NCI-H187 (cell line): ENCODE measurements at places on chromosomes 13 and 19.

DNA sequence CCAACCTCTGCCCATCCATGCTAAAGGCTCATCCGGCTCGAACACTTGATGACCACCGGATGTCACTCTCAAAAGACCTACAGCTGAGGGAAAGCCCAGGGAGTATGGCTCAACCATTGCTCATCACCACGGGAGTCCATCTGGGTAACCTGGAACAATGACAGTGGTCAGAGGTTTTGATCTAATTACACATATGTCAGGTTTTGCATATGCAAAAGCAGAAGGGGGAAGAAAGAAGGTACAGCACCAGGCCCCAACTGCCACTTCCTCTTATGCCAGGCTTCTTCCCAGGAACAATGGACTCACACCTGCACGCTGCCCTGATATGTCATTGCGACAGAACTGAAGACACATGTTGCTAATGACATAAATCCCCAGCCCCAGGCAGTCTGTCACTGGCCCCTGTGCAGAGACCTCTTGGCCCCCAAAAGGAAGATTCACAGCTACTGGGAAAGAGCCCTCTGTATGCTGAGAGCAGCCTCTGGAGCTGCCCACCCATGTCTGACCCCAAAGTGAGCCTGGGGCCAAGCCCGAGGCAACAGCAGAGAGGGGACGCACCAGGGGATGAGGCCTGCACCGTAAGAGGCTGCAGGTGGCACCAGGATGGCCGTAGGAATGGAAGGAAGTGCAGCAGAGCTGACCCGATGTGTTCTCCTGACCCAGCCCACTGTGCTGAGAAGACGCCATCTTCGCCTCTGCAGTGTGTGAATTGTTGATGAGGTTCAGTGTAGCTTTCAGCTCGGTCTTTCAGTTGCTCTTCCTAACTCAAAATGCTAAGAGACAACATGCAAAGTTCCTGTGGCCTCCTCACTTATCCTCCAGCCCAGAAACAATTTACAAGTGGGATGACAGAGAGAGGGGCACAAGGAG, 26.3 kb downstream of the EPS15L1 start:
- no peak for DNase-seq

DNA sequence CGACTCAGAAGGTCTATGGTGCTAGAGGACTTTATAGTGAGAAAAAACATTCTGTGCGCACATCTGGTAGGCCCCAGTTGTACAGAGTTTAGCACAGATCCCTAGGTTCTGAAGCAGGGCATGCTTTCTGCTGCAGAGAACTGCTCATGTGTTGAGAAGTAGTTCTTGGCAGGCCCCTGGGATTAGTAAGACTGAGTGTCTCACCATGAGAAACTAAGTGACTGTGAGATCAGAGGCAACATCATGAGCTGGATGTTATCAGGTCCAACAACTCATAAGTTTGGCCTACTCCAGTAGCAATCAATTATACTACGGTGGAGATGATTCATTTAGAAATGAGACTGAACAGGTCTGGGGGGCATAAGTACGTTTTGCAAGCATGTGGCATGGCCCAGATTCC, 507.4 kb upstream of the KLF12 start:
- DNase-seq, result no peak

- DNase-seq, result no peak
Measured at GRCh38 chr19:17075864-17076542, 426 bp downstream of the MYO9B start.

GRCh38 chr13:44051918-44052675, 172.4 kb downstream of the LACC1 start:
- no peak for DNase-seq

GRCh38 chr13:66501181-66501580, 729.0 kb downstream of the PCDH9 start:
- no peak for DNase-seq

- DNase-seq, result no peak
Measured at GRCh38 chr13:90896002-90896401, 451.5 kb upstream of the MIR17HG start.

DNA sequence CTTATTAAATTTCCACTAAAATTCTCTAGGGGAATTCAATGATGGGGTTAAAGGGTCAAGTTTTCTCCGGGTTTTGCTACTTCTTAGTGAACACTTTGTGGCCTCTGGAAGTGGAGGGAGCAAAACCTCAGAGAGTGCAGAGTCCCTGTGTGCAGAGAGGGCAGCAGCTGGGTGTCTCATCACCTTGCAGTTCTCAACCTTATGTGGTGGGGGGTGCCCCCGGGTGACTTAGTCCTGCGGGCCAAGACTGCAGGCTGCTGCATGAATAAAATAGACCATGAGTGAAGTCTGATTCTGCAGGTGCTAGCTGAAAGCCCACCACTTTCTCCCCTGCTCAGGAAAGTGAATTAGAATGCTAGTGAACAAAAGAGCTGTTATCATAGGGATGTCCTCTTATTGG, 191.6 kb downstream of the DLEU7 start:
- DNase-seq, result no peak

DNA sequence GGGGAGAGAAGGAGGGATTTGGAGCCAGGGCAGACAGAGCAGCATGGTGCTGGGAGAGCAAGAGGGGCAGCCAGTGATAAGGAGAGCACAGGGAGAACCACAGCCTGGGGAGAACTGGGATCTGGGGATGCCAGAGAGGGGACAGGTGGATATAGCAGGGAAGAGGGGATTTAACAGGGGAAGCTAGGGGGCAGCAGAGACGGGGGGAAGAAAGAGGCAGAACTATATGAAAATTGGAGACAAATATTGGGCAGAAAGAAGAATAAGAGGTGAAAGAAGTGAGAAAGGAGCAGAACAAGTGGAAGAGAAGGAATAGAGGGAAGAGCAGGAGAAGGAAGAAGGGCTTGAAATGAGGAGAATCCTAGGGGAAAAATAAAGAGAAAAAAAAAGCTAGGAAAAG, 6.5 kb upstream of the ZNF528 start:
- no peak for DNase-seq

- no peak for DNase-seq
Measured at GRCh38 chr13:99356262-99357091, 49.3 kb upstream of the GPR183 start.

DNA sequence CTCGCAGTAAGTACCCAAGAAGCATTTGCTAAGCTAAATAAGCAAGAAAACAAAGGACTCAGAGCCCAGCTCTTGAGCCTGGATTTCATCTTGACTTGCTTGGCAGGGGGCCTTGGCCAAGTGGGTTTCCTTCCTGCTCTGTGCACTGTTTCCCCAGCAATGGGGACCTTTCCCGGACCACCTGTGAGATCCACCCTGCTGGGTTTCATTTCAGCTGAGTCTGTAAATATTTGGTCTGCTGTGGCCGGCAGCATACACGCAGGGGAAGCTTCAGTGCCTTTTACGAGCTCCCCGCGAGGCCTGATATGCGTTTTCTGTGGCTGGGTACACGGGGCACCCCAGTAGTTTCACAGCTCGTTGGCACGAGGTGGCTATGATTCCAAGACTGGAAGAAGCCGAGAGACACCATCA, 12.4 kb upstream of the TINCR start:
- DNase-seq, result no peak
